ENCODE measurements at places on chromosomes 6 and 20.

DNA sequence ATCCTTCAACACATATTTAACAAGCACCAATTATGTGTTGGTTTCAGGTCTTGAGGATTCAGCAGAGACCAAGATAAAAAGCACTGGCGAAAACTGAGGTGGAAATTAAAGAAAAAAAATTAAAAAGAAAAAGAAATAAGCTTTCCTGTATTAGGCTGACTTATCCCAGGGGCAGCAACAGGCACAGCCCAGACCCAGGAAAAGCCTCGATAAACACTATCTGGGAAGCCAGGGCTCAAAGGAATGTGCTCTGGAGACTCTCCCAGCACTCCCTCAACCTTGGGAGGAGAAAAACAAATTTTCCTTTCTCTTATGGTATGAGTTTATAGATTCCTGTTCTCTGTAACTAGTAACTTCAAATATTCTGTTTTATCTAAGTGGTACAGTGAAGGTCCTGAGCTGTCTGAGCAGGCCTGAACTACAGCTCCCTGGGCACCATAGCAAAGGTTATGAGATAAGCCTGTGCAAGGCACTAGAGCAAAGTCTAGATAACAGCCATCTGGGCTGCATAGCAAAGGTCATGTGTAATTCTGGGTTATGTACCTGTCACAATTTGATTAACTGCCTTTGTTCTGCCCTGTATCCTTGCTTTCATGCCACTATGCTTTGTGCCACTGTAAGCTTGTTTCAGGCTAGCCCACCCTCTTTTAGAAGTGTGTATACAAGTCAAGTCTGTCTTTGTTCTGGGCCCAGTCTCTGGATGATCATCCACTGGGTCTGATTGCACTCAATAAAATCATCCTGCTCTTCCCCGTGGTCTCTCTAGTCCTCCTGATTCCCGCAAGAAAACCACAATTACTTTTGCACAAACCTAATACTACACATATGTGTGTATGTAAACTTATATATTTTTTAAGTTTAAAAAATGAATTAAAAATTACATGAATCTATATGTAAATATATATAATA is 54.0 kb downstream of the IL22RA2 start:
- no peak for DNase-seq

DNA sequence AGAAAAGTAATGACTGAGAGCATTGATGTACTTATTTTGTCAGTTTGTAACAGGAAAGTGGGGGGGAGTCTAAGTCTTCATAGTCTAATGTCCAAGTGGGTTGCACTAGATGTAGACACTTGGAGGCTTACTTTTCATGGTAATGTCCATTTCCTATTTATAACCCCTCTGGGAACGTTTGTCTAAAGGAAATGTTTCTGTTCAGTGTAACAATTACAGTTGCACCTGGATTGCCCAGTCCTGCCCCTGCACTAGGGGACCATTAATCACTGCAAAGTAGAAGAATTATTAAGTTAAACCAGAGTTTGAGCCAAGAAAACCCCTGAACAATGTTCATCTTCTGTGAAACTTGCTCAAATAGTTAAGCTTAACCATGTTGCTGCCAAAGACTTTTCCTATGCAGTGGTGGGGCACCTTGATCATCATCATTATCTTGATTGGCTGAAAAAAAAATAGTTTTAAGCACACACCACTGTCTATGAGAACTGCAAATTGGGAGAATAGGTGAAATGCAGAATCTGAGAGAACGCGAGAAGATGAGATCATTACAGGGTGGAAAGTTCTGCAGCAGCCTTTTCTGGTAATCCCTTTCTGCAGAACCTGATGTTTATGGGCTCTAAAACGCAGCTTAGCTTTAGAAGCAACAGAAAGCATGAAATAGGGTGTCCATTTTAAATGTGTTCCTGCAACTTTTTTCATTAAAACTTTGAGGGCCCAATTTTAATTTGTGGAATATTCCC is 106.0 kb downstream of the ZNF217 start:
- DNase-seq: no peak

GRCh38 chr6:63795006-63795405 is 159.4 kb downstream of the PHF3 start:
- DNase-seq: no peak

GRCh38 chr20:62875419-62876361 is 14.1 kb upstream of the TCFL5 start:
- no peak for DNase-seq

DNA sequence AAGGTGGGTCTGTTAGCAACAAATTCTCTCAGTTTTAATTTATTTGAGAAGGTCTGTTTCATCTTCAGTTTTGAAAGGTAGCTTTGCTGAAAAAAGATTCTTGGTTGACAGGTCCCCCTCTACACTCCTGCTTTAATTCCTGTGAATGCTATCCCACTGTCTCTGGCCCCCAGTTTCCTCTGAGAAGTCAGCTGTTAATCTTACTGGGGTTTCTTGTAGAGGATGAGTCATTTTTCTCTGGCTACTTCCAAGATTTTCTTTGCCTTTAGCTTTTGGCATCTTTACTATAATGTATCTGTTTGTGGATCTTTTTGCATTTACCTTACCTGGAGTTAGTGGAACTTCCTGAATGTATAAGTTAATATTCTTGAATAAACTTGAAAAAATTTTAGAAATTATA is 122.7 kb downstream of the MMS22L start:
- DNase-seq: no peak

DNA sequence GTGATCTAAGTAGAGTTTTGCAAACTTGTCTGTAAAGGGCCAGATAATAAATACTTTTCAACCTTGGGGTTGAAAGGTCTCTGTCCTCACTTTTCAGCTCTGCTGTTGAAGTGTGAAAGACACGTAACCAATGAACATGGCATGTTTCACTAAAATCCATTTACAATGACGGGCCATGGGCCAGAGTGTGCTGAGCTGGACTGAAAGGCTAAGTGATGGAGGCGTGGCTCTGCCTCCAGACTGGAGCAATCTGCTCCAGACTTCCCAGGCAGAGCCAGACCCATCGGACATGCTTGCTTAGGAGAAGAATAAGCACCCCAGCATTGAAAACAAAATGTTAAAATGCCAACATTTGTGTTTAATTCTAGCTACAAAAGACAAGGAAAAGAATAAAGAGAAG is 41.4 kb downstream of the SCAND1 start:
- no peak for DNase-seq

DNA sequence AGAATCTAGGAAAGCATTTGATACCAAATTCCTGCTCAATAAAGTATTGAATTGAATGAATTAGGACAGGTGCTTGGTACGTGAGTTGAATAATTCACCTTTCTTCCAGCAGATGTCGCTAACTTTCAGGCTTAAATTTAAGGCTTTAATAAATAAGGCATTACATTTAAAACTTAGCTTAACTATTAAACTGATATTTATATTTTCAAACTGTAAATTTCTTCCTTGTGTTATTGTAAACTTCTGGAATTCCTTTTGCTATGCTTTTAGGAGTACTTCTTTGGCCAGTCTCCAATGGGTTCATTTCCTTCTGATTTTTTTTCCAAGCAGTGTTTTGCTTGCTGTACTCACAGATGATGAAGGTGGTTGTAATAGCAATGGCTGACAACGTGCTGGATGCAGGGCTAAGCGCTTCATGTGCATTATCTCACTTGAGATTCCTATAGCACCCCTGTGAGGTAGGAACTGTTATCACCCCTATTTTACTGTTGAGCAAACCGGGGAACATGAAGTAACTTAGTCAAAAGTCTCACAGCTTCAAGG is 71.3 kb upstream of the SLC2A12 start:
- DNase-seq: no peak
